ENCODE measurements at places on chromosomes 11 and 22. TPM values are rescaled to one million over a fixed set of nuclear protein-coding genes. Genes with fewer than 3 reads are reported as not detected.

Gene HSD17B12
- polyA plus RNA-seq = 62.4 TPM

Gene OSBPL5
- 25.3 TPM for polyA plus RNA-seq

Gene OR5T3
- polyA plus RNA-seq = not detected

Gene OVCH2
- polyA plus RNA-seq = not detected

Gene C1QTNF5
- 13.1 TPM for polyA plus RNA-seq

Gene SLC22A6
- polyA plus RNA-seq = not detected

Gene HBE1
- polyA plus RNA-seq = 0.14 TPM

Gene CRYBB2
- polyA plus RNA-seq = 0.21 TPM

Gene PNPLA3
- polyA plus RNA-seq = 1.1 TPM

Gene RIMBP3B
- not detected for polyA plus RNA-seq

Gene DNAJB7
- not detected for polyA plus RNA-seq

Gene TSPAN4
- polyA plus RNA-seq = 115 TPM

Gene APOL3
- polyA plus RNA-seq = 136 TPM

Gene XKR3
- not detected for polyA plus RNA-seq

Gene CARD16
- polyA plus RNA-seq = 3.3 TPM

Gene CCDC73
- not detected for polyA plus RNA-seq

Gene B4GALNT4
- 1.6 TPM for polyA plus RNA-seq

Gene PRDM11
- polyA plus RNA-seq = 7.5 TPM

Gene PYGM
- polyA plus RNA-seq = 8.7 TPM

Gene MUC15
- not detected for polyA plus RNA-seq

Gene SCN2B
- 0.06 TPM for polyA plus RNA-seq

Gene ESRRA
- polyA plus RNA-seq = 49.6 TPM

Gene GGT5
- polyA plus RNA-seq = 51.3 TPM

Gene CLCF1
- 17.4 TPM for polyA plus RNA-seq

Gene NLRP10
- not detected for polyA plus RNA-seq

Gene OR52D1
- not detected for polyA plus RNA-seq

Gene TM7SF2
- 25.3 TPM for polyA plus RNA-seq

Gene FGF19
- not detected for polyA plus RNA-seq

Gene APOBEC3H
- 0.46 TPM for polyA plus RNA-seq

Gene EFEMP2
- 103 TPM for polyA plus RNA-seq

Gene ACRV1
- polyA plus RNA-seq = not detected

Gene NLRP6
- polyA plus RNA-seq = 0.54 TPM

Gene ESAM
- 53.3 TPM for polyA plus RNA-seq

Gene SMIM35
- polyA plus RNA-seq = not detected

Gene CNGA4
- polyA plus RNA-seq = 0.56 TPM

Gene APOA1
- 3.5 TPM for polyA plus RNA-seq

Gene SLC35E4
- 1.3 TPM for polyA plus RNA-seq

Gene ANGPTL5
- 0.73 TPM for polyA plus RNA-seq

Gene KLHL35
- polyA plus RNA-seq = 0.65 TPM

Gene OR9G4
- not detected for polyA plus RNA-seq

Gene NUP160
- 10.0 TPM for polyA plus RNA-seq

Gene NAV2
- 5.1 TPM for polyA plus RNA-seq

Gene CD6
- 0.45 TPM for polyA plus RNA-seq

Gene PNPLA5
- polyA plus RNA-seq = not detected

Gene TSSC4
- polyA plus RNA-seq = 49.8 TPM

Gene TBX1
- 1.8 TPM for polyA plus RNA-seq

Gene POU2AF1
- polyA plus RNA-seq = 0.55 TPM

Gene POGLUT3
- polyA plus RNA-seq = 3.5 TPM

Gene KRTAP5-8
- polyA plus RNA-seq = not detected

Gene MMP10
- 0.06 TPM for polyA plus RNA-seq

Gene SMCO4
- polyA plus RNA-seq = 23.2 TPM

Gene PHLDB1
- polyA plus RNA-seq = 208 TPM

Gene NRXN2
- polyA plus RNA-seq = 2.7 TPM

Gene ASPHD2
- 0.22 TPM for polyA plus RNA-seq

Gene ALDH3B1
- 6.9 TPM for polyA plus RNA-seq
